Esophagus mucosa (tissue), 1 donor: ENCODE measurements at places on chromosomes 3 and 15. TPM values are rescaled to one million over a fixed set of nuclear protein-coding genes. Genes with fewer than 3 reads are reported as not detected.

- ATAC-seq = peak; percentile 33
Observed at GRCh38 chr15:58771621-58772250, 634 bp downstream of the MINDY2 start.

DNA sequence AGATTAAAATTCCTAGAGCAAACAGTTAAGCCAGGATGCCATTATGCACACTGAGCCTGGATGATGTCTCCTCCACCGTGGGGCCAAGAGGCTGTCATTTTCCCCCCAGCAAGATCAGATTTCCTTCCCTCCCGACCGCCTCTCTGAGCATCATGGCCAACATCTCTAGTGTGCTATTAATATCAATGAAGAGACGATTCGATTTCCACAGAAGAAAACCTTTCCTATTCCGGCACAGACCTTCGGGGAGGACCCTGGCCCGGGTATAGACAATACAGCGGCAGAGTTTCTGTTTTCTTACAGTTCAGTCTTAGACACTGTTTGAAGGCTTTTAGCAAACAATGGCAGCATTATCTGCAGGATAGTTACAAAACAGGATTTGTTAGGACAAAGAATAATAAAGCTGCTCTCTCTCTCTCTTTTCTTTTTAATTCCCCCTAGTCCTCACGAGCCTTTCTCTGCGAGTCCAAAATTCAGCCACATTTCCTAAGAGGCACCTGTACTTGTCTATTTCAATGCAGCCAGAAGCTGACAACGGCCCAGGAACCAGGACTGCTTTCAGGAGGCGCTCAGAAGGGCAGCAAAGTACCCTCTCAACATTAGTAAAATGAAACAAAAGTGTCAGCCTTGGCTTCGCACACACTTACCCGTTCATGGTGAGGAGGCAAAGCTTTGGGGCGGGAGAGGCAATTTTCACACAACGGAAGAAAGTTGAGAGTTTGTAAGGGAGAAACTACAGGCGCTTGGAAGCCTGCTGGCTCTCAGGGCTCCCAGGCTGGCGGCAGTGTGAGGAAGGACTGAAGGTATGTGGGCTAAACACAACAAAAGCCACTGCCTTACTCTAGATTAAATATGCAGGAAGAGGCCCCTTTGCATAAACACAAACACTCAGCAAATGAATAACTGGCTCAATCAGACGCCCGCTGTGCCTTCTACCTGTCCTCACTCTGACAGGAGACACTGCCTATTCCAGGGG is 278.0 kb downstream of the FOXP1 start:
- no peak for ATAC-seq

Gene PAQR5
- 13.6 TPM for total RNA-seq

- ATAC-seq = no peak
Observed at GRCh38 chr15:54620916-54621315, 575.8 kb downstream of the RSL24D1 start.

DNA sequence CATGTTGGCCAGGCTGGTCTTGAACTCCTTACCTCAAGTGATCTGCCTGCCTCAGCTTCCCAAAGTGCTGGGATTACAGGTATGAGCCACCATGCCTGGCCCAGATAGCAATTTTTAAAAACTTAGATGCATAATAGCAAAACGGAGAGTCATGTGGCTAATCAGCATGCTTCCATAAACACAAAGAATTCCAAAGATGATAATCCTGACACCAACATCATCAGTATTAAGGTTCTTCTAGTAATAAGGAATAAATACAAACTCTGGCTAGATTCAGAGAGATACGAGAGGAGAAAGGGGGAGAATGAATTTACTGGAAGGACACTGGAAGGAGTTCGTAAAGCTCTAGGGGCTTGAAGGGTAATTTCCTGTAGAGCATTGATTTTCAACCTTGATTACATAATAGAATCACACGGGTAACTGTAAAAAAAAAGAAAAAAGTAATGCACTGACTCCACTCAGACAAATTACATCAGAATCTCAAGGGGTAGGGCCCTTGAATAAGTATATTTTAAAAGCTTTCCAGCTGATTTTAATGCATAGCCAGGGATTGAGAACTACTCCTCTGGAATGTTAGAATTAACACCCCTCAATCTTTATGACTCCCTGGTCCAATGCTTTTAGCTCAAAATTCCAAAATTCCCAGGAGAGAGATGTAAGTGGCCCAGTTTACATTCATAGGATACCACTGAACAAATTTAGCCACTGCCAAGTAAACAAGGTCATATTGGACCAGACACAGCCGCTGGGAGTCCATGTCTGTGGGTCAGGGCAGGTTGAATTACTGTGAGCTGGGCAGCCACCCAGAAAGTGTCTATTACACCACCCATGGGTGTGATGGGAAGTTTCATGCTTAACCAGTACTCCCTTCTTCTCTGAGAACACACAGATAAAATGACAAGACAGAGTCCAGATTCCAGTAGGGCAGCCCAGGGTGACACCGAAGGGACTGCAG is 243.9 kb downstream of the TBL1XR1 start:
- peak; percentile 79 for ATAC-seq

Gene TCTA
- 12.4 TPM for total RNA-seq

DNA sequence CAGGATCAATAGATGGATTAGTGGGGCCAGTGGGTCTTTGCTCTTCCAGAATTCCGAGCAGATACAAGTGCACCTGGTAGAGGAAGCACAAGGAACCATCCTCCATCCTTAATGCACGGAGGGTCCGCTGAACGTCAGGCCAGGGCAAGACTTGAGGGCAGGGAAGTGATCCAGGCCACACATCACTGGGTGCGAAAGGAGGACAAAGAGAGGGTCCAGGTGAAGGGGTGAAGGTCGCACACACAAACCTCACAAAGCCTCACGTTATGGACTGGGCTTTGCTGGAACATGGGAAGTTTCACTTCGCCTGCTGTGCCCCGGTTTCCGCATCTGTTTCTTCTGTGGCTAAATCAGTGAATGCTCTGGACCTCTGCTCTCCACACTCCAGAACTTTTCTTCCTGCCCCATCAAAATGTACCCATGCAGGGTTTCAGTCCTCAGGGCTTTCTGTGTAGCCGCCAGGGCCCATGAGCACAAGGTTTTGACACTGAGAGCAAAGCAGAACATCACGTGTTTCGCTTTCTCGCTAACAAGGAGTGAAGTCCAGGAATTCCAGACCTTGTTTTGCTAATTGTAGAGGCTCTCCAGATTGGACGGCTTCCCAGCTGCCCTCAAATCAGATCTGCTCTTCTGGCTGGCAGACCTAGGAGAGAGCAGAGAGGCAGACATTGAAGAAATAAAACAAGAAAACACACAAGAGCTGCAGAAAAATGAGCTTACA is 56.3 kb downstream of the KLF15 start:
- ATAC-seq = no peak

Gene HDC
- total RNA-seq = 0.32 TPM
